ENCODE measurements at places on chromosomes 6 and 20.

- DNase-seq, result peak; percentile 15
These were observed 39.0 kb upstream of the SLCO4A1 start for GRCh38 chr20:62603021-62603906.

DNA sequence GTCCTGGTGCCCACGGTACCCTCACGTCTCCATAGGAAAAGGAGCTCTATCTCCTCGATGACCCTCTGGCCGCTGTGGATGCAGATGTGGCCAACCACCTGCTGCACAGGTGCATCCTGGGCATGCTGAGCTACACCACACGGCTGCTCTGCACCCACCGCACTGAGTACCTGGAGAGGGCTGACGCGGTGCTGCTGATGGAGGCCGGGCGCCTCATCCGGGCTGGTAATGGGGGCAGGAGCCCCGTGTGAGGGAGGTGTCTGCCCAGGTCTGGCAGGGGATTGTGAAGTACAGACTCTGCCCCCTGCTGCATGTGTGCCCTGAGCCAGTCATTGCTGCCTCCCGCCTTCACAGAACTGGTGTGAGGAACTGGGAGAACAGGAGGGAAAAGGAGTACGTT is 12.4 kb downstream of the DLK2 start:
- no peak for DNase-seq

GRCh38 chr20:58980711-58981627 is at the start of gene NELFCD:
Gene NELFCD (plus strand): TSS chr20:58981256. CDS start chr20:58981310, 54 bp downstream.
- peak; percentile 81 for DNase-seq

- DNase-seq, result no peak
These were observed 18.7 kb downstream of the BTN3A1 start for GRCh38 chr6:26420688-26421171.

DNA sequence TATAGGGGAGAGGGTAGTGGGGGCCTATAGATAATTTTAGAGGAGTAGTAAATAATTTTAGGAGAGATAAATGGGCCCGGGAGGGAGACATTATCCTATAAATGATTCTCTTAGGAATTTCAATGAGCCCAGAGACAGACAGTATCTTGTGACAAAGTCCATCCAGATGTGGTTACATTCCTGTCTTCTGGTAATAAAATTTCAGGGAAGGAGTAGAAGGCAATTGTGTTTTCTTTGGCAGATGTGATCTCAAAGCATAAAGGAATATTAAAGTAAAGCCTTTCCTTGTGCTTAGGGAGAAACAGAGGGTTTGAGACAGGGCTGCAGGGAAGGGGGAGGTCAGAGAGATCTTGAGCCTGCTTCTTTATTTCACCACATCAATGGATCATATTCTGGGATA is 979.8 kb upstream of the GJE1 start:
- no peak for DNase-seq

- peak; percentile 68 for DNase-seq
These were observed 93.3 kb downstream of the SNX5 start for GRCh38 chr20:17875106-17875980.

GRCh38 chr20:36917240-36917639 is 34.3 kb downstream of the SAMHD1 start:
- DNase-seq, result no peak

Data from substantia nigra (tissue), 51 donors.